MCF 10A (cell line): ENCODE measurements at places on chromosomes 7 and 10. TPM values are rescaled to one million over a fixed set of nuclear protein-coding genes. Genes with fewer than 3 reads are reported as not detected.

The MOGAT3 gene
- not detected in 2 replicates for total RNA-seq

The CDHR3 gene
- total RNA-seq, result 0.17 and 0.19 TPM in 2 replicates

The C10orf67 gene
- 0.15 and 0.21 TPM in 2 replicates for total RNA-seq

The PPP1R17 gene
- not detected in 2 replicates for total RNA-seq

GRCh38 chr10:91632671-91633550, at the start of gene PPP1R3C:
Gene PPP1R3C (minus strand): TSS chr10:91633071. CDS start chr10:91632969, 102 bp downstream.
- DNase-seq, result peak; percentile 45

DNA sequence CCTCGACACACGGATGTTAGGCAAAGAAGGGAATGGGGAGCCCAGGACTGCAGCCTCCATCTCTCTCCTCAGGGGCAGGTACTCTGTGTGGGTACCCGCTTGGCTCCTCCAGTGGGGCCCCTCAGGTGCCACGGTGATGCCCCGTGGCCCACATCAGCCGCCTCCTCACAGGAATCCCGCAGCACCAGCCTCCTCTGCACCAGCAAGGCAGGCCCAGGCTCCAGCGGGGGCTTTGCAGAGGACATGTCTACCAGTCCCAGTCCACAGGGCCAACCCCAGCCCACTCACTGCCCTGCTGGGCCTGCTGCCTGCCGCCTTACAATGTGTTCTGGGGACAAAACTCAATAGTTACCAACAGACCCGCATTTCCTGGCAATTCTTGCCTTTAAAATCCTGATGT, 61.6 kb upstream of the ADGRA1 start:
- DNase-seq, result no peak

- peak; percentile 33 for DNase-seq
Measured at GRCh38 chr10:123380491-123381085, 226.4 kb downstream of the BUB3 start.

GRCh38 chr10:86888585-86889381, 68.6 kb downstream of the MMRN2 start:
- peak; percentile 13 for DNase-seq

GRCh38 chr7:96676919-96677318, 32.7 kb downstream of the SEM1 start:
- DNase-seq, result no peak

DNA sequence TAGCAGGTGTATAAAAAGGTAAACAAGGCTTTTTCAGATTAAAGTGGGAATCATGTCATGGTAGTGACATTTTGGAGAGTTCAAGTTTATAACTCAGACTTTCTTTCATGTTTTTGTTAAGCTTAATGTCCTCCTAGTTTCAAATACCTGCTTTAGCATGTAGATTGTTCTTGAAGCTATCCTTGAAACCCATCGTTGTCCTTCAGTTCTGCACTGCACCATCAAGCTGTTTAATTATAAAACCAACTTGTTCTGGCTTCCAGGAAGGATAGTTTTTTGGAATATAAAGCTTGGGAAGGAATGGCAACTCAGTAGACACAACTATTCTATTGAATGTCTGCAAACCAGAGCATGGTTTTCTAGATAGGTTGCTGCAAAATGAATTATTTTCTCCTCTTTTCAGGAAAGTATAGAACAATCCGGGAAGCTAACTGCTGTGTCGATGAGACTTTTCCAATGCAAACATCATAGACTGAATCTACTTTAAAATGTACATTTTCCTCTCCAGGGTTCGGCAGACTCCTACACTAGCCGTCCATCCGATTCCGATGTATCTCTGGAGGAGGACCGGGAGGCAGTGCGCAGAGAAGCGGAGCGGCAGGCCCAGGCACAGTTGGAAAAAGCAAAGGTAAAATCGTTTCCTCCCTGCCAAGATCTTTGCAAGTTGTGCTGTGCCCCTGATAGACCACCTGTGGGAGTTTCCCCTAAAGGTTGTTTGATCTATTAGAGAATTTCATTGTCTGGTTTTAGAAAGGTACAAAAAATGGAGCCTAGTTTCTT, 249.8 kb downstream of the NSUN6 start:
- no peak for DNase-seq

DNA sequence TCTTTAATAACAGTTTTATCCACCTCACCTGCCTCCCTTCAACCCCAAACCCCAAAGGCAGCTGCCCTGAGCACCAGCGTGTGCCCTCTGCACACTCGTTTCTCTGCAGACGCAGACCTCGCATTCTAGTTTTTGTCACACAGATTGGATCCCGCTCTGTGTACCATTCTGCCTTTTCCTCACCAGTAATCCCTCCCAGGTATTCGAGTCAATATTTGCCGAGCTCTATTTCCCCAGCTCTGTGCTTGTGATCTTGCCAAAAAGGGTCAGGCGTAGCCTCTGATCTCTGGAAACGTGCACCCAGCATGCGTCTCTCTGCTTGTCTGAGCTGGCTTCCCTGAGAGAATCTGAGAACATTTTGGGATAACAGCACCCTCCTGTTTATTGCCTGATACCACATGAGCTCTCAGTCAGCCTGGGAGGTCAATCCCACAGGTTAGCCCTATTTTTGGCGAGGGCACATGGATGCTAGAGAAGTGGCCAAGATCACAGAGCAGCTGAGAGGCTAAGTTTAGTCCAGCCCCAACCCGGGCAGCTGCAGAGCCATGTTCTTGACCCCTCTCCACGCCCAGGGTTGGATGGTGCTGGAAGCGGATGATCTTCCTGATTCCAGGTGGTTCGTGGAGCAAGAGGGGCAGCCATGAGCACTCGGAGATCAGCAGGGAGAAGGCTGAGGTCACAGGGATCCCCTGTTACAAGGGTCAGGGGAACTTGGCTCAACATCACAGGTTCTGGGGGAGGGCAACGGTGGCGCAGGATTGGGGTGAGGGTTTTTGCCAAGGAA, 29.1 kb downstream of the FOXL3 start:
- DNase-seq, result no peak

DNA sequence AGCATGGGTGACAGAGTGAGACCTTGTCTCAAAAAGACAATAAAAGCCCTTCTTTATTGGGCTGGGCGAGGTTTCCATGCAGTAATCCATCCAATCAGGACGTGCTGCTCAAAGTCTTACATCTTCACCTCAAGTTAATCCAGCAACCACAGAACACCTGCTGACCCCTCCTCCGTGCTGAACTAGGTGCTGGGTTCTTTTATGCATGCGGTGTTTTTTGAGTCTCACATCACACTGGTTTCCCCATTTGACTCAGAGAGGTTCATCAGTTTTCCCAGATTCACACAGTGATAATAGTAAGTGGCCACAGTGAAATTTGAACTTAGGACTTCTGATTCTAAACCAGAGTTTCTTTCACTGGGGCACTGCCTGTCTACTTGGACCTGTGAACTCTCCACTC, 58.3 kb upstream of the GTF2I start:
- no peak for DNase-seq

DNA sequence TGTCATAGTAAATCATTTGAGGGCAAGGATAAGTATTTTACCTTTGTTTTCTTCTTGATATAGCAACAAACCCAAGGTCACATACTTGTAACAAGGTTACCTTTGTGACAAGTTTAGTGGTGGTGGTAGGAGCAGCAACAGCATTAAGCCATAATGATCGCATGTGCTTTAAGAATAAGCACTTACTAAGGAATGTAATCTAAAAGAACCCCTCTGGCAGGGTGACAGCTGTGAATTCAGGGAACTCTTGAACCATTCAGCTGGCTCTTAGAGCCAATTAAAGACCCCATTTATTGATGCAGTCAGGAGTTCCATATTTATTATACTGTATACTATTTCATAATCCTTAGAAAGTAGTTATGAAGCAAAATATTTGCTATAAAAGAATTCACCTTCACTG, 370.8 kb downstream of the EXOC4 start:
- DNase-seq, result no peak

- no peak for DNase-seq
Measured at GRCh38 chr10:14570800-14571199, 203.9 kb downstream of the FAM107B start.

- no peak for DNase-seq
Measured at GRCh38 chr7:156650042-156650441, 9.5 kb downstream of the RNF32 start.

DNA sequence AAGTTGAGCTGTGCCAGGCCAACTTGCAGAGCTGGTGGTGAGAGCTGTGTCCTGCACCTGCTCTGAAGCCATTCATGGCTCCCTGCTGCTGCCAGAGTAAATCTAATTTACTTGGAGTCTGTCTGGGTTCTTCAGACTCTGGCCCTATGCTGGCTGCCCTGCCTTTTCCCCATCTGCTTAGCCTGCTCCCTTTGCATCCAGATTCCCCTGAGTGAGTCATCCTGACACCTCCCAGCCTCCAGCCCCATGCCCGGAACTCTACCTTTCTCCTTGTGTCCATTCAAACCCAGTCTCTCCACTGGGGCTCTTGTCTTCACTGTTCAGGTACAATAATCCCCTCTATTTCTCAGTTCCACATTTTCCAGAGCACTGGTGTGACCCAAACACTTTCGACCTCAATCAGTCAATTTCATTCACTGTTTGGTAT, 434.4 kb upstream of the ZMIZ1 start:
- DNase-seq, result peak; percentile 50

- peak; percentile 74 for DNase-seq
Measured at GRCh38 chr7:45092100-45092930, 3.5 kb upstream of the NACAD start.

DNA sequence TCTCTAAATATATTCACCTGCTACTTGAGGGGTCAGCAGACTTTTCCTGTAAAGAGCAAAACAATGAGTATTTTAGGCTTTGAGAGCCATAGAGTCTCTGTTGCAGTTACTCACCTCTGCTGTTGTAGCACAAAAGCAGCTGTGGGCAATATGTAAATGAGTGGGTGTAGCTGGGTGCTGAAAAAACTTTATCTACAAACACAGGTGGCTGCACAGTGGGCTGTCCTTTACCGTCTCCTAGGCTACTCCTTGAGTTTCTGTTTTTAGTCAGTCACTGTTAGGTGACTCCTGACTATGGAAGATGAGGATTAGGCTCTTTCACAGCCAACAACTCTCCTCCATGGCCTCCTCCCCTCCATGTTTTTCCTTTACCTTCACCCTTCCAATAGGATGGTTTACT, 286.1 kb upstream of the C7orf33 start:
- DNase-seq, result no peak

- peak; percentile 89 for DNase-seq
Measured at GRCh38 chr7:114789871-114790311, 132.0 kb upstream of the MDFIC start.

DNA sequence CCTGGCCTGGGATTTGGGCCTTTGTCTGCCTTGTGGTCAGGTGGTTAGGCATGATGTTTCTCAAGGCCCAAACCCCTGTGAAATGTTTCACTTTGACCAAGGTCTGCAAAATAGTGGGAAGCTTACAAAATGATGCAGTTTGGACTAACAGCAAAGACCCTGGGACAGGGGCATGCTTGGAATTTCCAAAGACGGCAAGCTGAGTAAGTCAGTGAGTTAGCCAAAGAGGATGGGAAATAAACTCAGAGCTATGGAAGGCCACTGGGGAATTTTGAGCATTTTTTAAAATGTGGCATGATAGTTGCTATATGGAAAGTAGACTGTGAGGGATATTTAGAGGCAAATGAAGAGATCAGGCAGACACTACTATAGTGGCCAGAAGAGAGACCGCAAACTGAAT, 31.6 kb upstream of the PPP1R3C start:
- DNase-seq, result no peak

- DNase-seq, result no peak
Measured at GRCh38 chr7:45701701-45702510, 127.7 kb downstream of the ADCY1 start.

DNA sequence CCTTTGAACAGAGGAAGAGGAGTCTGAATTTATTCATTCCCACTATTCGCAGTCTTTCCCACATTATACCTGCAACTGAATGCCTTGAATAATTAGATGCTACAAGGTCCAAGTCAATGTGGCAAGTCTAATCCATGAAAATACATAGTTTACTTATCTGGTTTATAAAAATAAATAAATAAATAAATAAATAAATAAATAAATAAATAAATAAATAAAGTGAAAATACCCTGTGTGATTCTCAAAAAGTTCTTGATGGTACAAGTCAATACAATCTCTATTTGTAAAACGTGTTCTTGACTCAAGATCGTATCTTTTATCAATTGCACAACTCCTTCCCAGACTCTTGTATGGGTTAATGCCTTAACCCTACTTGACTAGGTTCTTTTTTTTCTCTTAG, 417.7 kb downstream of the ZWINT start:
- no peak for DNase-seq

DNA sequence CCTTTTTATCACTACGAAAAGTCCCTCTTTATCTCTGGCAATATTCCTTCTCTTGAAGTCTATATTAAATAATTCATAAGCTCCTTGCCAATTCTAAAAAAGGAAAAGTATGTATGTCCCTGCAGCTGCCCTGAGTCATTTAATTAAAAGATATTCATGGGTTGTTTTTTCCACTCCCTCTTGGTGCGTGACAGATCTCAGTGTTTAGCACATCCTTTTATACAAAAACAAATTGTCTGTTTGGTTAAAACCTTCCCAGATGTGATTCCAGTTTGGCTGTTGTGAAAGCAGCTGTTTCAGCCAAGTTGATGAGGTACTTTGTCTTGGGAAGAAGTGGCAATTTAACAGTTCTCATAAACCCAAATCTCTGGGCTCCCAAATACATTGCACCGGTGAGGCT, 33.8 kb upstream of the PRLHR start:
- no peak for DNase-seq
